ENCODE measurements at places on chromosomes 4 and X.

- DNase-seq = no peak
Measured at GRCh38 chr4:26010304-26010703, 96.3 kb downstream of the SMIM20 start.

- DNase-seq = no peak
Measured at GRCh38 chrX:20253232-20253543, 13.5 kb downstream of the RPS6KA3 start.

GRCh38 chrX:16061296-16061695 is 62.1 kb upstream of the GRPR start:
- no peak for DNase-seq

DNA sequence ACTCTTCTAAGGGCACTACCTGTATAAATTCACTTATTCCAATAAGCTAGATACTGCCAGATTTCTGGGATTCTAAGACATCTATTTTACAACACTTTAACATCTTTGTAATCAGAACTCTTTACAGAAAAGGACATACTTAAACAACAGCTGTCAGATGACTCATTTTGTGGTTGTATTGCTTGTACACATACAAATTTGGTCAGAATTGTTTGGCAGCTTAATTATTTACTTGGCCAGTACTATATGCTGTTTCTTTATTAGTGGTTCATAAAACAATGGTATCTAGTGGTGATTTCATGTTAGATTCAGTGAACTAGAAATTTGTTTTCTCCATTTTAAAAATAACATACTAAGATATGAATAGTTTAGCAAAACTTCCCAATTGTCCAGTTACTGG is 27.2 kb downstream of the PALLD start:
- no peak for DNase-seq

DNA sequence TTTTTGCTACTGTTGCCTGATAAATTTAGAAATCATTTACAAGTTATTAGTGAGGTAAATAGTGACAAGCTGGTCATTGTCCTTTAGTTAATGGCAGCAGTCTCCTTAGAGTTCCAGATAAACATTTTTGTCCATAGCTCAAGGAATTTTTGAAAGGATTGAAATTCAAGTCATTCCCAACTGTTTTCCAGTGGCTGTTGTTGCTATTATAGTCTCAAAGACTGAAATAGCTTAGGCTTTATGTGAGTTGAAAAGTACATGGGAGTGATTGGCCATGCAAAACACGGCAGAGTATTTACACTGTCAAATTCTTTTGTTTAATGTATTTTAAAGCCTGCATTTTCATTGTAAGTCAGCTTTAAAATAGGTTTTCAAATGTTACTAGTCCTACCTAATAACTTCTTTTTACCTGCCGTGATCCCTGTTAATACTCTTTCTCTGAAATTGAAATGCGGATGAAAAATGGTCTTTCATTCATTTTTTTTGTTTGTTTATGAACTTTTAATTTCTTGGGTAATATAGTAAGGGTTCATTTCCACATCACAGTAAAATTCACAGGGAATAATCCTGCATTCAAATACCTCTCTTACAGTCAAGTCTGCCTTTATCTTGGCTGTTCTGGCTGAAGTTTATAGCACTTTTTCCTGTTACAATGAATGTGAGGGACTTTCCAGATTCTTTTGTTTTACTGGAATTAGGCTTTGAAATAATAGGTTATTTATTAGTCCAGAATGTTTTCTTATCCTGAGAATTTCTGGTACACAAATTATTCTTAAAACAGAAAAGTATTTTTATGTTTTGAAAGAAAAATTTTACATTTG is 85.1 kb downstream of the PDLIM5 start:
- DNase-seq = peak; percentile 39

DNA sequence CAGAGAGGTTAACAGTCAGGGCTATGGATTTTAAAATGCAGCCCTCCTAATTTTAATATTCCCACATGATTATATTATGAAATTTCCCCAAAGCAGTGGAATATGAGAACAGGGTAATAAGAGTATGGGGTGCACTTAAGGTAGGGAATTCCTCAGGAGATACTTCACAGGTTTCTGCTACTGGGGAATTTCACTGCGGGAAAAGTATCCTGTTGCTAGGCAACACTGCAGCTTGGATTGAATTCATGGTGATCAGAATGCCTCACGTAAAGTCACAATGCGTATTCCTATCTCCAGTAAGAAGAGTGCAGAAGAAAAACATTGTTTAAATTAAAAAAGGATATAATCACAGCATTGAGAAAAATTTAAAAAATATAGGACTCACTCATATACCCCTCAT is 398.1 kb upstream of the RPS6KA3 start:
- peak; percentile 70 for DNase-seq

DNA sequence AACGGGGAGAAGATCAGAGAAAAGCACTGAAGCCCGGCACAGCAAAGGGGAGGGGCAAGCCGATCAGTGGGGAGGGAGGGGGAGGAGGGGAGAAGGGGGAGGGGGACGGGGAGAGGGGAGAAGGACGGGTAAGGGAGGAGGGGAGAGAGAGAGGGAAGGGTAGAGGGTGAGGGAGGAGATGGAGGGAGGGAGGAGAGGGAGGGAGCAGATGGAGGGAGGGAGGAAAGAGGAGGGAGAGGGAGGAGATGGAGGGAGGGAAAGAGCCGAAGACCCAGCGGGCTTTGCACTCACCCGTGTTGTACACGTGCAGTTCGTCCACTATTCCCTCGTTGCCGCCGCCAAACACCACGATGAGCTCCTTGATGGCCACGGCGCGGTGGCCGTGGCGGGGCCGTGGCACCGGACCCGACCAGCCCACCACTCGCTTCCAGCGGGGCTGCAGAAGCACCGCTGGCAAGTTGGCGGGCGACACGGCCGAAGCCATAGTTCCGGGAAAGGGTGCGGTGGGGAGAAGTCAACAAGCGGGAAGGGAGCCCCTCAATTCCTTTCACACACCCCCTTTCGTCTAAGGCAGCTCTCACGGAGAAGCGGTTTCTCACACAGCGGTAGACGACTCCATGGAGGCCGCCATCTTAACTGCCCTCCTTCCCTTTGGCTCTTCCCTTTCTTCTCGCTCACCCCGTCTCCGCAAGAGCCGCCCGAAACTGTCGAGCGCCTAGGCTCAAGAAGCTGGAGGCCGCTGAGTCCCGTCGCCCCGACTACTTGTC is 1.1 kb downstream of the HCFC1 start:
- peak; percentile 63 for DNase-seq

GRCh38 chr4:75698963-75699228 is 25.5 kb upstream of the USO1 start:
- no peak for DNase-seq

- DNase-seq = no peak
Measured at GRCh38 chrX:20479896-20480295, 213.2 kb upstream of the RPS6KA3 start.

DNA sequence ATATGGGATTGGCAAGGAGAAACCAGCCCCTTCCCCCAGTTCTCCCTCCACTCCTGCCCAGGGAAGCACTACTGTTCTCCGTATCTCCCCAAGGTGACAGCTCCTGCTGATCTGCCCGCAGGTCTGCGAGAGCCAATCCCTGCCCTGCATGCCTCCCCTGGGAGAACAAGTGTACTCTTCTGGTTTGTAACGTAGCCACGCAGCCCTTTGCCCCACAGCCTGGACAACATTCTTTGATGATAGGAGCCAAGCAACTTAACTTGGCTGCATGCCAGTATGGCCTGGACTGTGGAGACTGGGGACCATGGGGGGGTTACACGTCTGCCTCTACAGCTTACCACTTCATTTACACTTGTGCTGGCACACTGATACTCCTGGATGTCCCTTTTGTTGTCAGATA is 2.0 kb downstream of the STBD1 start:
- DNase-seq = no peak

DNA sequence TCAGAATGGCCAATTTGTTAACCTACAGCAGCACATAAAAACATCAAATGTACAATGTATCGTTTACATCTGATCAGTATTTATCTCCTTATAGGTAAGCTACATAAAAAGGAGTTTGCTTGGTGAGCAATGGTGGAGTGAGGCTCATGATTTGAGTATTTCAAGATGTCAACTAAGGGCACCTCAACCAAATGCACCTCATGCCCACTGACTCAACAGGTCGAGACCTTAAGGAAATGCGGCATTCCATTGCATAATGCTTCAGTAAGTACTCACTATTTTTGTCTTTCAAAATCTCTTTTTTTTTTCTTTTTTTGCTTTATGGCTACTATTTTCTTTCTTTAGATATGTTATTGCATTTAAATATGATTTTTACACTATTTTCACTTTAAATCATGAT is 181.0 kb upstream of the TLL1 start:
- DNase-seq = no peak

DNA sequence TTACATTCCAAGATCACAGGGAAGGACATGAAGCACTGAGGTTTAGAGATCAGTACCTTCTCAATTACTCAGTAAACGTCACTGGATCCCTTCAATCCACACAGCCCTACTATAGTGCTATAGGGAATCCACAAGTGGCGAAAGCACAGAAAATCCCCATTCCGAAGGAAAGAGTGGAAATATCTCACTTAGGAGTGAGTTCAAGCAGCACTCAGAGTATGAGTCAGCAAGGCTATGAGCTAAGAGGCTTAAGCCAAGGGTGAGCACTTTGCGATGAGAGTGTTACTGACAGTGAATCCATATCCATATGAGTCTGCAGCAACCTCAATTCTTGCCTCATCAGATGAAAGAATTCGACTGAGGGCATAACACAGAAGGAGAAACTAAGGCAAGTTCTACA is 165.1 kb downstream of the VSIG4 start:
- no peak for DNase-seq

GRCh38 chr4:182502064-182502463 is 258.9 kb downstream of the TENM3 start:
- DNase-seq = peak; percentile 41

GRCh38 chr4:57591073-57591472 is 480.9 kb upstream of the IGFBP7 start:
- DNase-seq = no peak

- peak; percentile 59 for DNase-seq
Measured at GRCh38 chr4:102620697-102621497, 119.7 kb downstream of the NFKB1 start.

DNA sequence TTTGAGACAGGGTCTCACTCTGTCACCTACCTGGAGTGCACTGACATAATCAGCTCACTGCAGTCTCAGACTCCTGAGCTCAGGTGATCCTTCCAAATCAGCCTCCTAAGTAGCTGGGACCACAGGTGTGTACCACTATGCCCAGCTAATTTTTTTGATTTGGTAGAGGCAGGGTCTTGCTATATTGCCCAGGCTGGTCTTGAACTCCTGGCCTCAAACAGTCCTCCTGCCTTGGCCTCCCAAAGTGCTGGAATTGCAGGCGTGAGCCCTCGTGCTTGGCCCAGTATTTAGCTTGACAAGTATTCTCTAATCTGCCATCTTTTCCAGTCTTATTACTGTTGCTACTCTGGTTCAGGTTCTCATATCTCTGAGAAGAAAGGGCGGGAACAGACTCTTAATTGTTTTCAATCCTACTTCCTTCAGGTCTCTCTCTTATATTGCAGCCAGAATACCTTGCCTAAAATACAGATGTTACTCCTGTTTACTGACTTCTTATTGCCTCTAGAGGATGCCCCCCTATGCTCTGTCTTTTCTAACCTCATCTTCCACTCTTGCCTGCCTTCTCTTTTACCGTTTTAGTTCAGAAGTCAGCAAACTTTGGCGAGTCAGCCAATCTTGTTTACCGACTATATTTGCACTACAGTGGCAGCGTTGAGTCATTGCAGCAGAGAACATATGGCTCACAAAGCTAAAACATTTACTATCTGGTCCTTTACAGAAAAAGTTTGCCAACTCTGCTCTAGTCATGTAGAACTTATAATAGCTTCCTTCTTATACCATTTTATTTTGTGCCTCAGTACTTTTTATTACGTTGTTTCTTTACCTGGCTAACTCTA is 19.0 kb downstream of the MRPL1 start:
- DNase-seq = peak; percentile 18

DNA sequence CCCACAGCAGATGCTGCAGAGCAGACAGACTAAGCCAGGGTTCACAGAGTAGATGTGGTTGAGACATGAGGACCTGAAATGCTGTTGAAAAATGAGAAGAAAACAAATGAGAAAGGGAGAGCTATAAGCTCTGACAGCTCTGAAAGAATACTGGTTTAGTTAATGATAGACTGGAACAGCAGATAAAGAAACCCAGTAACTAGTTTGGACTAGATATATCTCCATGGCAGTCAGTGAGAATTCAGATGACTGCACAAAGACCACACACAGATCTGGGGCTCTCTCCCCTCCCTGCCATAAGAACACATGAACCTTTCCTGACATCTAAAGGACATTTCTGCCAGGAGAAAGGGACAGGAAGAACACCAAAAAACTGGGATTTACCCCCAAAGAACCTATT is 8.2 kb downstream of the NAA11 start:
- DNase-seq = no peak

DNA sequence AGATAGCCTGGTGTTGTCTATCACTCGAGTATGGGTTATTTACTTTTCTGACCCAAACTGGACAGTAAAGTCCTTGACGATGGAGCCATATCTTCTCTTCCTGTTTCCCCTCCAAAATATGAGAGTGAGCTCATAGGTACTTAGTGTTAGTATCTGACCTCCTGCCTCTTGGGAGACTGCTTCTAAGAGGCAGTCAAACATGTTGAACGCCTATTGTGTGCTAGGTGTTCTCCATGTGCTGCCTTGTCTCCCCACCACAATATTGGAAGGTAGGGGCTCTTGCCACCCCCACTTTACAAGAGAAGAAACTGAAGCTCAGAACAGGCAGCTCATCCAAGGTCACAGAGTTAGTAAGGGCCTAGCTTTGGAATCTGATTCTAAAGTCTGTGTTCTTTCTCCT is 8.3 kb downstream of the EFNB1 start:
- DNase-seq = no peak

- DNase-seq = no peak
Measured at GRCh38 chrX:109614951-109615350, 10.0 kb downstream of the KCNE5 start.

GRCh38 chr4:188658958-188659522 is 519.8 kb downstream of the TRIML1 start:
- DNase-seq = peak; percentile 72

DNA sequence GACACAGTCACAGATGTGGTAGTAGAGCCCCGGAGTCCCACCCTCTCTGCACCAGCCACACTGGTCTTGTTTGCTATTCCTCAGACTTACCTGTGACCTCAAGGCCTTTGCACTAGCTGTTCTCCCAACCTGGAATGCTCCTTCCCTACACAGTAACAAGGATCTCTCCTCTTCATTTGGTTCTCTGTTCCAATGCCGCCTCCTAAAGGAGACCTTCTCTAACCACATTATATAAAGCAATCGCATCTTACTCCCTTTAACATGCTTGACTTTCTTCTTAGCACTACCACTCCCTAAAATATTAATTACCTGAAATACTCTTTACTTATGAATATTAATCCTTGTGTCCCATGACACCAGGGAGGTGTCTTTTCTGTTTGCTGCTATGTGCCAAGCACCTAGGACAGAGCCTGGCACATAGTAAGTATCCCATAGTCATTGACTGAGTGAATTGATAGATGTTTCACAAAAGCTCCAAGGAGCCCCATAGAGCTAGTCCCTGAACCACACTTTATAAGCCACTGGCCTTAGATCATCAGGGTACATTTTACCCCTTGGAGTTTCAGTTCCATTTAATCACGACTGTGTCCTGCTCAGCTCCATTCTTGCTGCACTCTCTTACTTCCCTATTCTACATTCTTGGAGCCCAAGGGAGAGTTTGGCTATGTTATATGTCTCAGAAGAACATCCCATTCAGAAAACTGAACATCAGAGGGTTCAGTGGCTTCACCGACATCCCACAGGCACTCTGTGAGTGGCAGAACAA is 312.7 kb downstream of the RAB28 start:
- DNase-seq = peak; percentile 7

GRCh38 chrX:137548261-137548660 is 17.7 kb upstream of the ZIC3 start:
- DNase-seq = no peak

GRCh38 chr4:86461849-86462248 is 102.0 kb upstream of the MAPK10 start:
- no peak for DNase-seq

All from GM23338 (cell line).